Eye (tissue), 1 donor: ENCODE measurements at places on chromosomes 11 and 22.

DNA sequence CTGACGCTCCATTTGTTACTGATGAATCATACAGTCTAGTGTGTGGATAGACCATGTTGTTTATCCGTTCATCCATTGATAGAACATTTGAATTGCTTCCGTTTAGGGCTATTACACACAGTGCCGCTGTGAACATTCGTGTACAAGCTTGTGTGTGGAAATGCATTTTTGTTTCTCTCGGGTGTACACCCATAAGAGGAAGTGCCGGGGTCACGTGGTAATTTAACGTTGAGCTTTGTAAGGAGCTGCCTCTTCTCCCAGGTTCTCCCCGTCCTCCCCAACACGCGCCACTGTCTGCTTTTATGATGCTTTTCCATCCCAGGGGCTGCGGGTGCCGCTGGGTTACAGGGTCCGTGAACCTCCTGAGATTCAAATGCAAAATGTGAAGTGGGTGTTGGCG lies 142.3 kb downstream of the IGLL1 start:
- no peak for DNase-seq

GRCh38 chr11:113591117-113591516 lies 115.0 kb downstream of the TMPRSS5 start:
- peak; percentile 3 for DNase-seq

DNA sequence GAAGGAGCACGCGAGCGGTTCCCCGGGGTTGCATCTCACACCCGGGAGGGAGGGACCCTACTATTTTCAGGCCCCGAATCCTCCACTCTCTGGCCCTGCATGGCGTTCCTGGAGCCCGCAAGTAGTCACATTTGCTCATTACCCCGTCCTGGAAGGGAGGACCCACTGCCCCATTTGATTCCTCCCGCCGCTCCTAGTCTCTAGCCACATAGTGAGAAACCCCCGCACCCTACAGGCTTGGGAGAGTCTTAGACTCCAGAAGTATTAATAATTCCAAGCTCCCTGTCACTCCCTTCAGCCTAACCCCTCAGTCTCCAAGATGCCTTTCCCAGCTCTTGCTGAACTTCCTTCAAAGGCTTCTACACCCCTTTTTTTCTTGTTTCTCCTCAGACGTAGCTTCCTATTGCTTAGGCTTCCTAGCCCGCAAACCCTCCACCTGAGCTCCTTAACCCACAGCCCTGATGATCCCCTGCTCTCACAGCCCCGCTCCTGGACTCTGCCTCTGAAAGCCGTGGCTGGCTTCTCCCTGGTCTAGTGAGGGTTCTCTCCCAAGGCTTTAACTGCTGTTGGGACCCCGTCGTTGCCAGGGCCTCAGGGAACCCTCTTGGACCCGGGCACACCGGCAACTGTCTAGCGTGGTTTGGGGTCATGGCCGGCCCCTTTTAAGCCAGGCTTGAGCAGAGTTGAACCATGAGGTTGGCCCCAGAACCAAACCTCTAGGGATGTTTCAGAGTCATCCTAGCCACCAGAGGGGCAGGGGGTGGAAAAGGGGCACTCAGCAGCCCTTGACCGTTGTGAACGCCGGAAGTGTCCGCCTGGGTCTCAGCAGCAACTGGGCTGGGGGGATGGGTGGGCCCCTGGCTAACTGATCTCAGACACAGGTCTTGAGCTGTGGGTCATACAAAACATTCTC lies 862 bp downstream of the GGA1 start:
- no peak for DNase-seq

DNA sequence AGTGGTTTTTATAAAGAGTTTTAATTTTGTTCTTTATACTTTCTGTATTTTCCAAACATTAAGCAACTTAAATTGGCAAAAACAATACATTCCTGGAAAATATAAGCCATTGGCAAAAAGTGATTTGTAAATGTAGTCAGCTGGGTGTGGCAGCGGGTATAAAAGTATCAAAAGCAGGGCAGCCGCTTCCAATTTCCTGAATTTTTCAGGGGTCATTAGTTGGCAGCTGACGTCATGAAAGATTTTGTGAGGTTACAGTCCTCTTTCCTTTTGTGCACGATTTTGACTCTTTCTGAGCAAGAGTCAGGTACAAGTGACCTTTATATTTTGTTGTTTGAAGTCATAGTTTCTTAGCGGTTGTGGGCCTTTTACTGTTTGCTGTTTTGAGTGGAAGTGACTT lies at the start of gene OOSP3:
OOSP3 (plus strand) TSS at position 208 of the 400 bp plus-strand sequence; CDS start at position 235, 27 bp downstream.
- DNase-seq = no peak

DNA sequence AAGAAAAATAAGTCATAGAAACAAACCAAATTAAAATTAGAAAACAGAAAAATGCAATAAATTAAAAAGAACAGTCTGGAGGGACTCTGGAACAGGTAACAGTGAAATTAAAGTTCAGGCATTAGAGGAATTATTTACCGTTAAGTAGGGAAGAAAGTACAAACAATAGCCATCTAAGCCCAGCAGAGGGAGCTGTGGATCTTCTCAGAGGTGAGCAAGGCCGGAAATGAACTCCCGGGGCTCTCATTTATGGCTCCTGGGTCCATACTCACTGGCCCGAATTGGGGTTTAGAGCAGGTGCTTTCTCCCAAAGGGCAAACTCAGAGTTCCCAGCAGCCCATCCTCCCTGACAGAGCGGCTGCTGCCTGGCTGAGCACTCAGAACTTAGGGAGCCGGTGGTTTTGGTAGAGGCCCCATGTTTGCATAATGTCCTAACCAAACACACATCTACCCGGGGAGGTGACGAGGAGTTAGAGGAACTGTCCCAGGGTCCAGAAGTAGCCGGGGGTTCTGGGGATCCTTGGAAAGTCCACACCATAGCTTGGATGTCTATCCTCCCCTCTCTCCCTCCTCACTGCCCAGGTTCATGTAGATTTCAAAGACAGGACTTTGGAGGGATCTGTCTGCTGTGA lies 87.8 kb upstream of the VPREB1 start:
- peak; percentile 83 for DNase-seq

- DNase-seq = peak; percentile 30
Observed at GRCh38 chr11:33324302-33324985, 67.3 kb downstream of the HIPK3 start.

DNA sequence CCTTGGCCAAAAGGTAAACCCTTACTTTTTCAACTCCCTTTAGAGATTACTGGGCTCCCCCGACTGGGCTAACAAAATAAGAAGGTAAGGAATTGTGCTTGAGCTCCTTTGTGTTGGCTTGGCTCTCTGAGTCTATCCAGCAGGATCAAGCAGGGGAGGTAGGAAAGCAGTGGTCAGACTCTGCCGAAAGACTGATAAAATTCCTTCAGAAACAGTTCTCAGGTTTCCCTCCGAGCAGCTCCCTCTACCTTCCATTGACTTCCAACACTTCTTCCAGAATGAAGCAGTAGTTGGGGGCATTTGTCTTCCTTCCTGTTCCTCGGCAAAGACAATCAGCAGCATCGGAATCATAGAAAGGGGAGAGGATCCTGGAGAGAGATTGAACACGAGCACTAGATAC lies 16.1 kb upstream of the CARD18 start:
- DNase-seq = no peak

- no peak for DNase-seq
Observed at GRCh38 chr22:44245867-44246266, 65.1 kb downstream of the PARVG start.

- no peak for DNase-seq
Observed at GRCh38 chr11:3177931-3178330, 12.8 kb upstream of the OSBPL5 start.

DNA sequence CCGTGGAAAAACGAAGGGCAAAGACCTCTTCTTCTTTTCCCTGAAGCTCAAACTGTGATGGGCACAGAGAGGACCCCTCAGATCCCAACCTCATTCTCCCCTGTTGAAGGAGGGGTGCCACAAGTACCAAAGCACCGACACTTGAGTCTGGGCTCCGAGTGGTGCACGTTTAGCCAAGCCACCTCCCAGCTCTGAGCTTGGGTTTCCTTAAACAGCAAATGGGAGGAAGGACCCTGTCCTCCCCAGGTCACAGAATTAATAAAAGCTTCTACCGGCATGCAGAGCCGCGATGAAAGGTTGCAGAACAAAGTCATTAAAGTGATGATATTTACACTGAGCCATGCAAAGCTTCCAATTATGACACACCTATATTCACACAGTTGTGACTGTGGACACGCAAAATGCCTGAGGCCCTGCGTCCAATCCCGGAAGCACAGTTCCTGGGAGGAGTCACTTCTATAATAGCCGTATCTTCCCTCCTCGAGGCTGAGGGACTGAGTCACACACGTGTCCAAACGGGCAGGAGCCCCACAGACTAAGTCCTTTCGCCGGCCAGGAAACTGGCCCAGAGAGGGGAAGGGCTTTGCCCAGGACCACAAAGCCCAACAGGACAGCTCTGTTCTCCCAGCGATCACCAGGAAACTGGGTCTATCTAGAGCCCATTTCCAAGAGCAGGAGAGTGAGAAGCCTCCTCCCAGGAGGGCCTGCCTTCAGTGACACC lies 922 bp upstream of the CSNK1E start:
- DNase-seq = peak; percentile 58

DNA sequence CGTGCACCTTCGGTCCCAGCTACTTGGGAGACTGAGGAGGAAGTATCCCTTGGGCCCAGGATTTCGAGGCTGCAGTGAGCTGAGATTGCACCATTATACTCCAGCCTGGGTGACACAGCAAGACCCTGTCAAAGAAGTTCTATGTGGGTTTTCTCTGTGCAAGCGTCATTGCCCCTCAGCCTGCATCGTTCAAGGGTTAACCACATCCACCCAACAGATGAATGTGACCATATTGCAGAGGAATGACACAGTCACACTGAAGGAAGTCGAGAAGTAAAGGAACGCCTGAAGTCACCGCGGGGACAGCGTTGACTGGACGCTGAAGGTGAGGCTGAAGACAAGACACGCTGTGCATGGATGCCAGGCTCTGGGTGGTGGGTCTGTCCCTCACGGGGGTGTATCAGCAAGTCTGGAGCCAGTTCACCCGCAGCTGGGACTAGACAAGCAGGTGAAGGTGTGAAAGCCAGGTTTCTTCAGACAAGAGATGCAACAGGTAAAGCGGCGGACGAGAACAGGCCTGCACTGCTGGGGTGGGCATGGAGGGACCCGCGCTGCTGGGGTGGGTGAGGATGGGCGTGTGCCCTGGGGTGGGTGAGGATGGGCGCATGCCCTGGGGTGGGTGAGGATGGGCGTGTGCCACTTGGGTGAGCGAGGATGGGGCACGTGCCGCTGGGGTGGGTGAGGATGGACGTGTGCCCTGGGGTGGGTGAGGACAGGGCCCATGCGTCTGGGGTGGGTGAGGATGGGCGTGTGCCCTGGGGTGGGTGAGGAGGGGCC lies 36.5 kb upstream of the TOLLIP start:
- no peak for DNase-seq

- DNase-seq = no peak
Observed at GRCh38 chr22:17858033-17858432, 83.8 kb upstream of the BID start.

- DNase-seq = no peak
Observed at GRCh38 chr11:680970-681369, 14.1 kb downstream of the DEAF1 start.

GRCh38 chr11:86459682-86460460 lies 85.2 kb downstream of the CCDC81 start:
- peak; percentile 68 for DNase-seq

DNA sequence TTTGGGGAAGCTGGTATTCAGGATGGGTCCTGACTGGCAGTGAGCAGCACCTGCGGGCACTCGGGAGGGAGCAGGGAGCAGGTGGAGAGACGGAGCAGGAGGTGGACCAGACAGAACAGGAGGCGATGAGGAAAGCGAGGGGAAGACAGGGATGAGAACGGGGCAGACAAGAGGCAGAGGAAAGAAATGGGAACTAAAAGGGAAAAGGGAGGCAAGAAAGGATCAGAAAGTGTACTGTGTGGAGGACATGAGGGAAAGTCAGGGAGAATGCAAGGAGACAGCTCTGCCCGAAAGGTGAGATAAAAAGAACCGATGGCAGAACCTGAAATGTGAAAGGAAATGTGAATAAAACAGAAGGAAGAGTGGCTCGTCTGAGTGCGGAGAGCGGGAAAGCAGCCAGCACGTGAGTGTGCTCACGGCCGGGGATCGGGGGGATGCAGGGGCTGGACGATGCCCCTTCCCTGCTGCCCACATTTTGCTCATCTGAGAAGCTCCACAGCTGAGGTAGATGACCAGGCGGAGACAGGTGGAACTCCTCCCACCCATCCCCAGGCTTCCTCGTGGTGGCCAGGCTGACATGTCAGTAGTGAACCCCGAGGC lies 494.4 kb upstream of the B3GAT1 start:
- DNase-seq = no peak

DNA sequence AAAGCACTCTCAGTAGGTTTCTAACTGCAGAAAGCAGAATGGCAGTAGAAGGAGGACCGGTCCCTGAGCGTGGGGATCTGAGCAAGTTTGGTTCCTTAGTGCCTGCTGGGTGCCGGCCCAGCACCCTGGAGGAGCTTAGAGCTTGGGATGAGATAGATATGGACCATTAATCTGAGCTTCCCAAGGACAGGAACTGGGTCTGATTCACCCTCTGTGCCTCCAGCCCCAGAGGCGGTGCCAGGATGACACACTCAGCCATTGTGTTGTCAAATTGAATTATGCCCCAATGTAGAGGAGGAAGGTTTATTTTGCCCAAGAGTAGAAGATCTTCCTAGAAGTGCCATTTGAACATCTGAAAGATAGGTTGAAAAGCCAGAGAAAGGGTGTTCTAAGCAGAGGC lies 4.3 kb downstream of the ZC3H7B start:
- DNase-seq = no peak

GRCh38 chr22:36659762-36660509 lies 43.6 kb downstream of the CACNG2 start:
- DNase-seq = no peak

GRCh38 chr11:74909385-74909784 lies 39.5 kb downstream of the XRRA1 start:
- peak; percentile 1 for DNase-seq

GRCh38 chr11:120929664-120930154 lies 94.2 kb upstream of the TBCEL start:
- DNase-seq = peak; percentile 80

DNA sequence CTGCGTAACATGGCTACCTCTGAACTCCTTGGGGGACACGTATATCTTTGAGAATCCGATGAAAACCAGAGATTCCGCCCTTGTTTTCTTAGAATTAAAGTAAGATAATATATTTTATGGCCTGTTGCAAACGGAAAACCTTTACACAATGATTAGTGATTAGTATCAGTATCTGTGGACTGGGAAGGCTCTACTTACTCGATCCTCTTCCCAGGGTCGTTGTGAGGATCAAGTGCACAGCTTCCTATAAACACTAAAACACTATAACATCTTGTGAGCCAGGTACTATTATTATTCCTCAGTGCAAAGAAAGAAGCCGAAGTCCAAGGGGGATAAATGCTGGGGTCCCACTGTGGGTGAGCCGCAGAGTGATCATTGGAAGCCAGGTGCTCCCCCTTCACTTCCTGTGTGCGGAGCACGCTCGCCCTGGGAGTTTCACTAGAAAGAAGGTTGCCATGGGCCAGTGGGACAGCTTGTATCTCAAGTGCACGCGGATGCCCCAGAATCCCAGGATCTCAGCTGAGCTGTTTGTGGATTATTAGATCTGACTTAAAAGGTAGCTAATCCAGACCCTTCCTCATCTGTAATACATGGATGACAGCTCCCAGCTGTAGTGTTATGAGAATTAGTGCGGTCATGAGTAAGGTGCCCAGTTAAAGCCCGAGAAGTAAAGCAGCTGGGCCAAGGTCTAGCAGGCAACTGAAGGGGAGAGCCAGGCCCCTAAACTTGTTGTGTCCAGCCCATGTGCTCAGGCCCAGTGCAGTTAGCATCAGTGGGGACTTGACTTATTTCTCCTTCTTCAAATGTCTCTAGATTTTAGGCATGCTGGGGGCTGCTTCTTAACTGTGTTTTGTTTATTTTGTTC lies 839 bp downstream of the CBY1 start:
- peak; percentile 59 for DNase-seq

- no peak for DNase-seq
Observed at GRCh38 chr11:4190098-4190497, 95.5 kb downstream of the RRM1 start.
